ENCODE measurements at places on chromosomes 1 and 21.

DNA sequence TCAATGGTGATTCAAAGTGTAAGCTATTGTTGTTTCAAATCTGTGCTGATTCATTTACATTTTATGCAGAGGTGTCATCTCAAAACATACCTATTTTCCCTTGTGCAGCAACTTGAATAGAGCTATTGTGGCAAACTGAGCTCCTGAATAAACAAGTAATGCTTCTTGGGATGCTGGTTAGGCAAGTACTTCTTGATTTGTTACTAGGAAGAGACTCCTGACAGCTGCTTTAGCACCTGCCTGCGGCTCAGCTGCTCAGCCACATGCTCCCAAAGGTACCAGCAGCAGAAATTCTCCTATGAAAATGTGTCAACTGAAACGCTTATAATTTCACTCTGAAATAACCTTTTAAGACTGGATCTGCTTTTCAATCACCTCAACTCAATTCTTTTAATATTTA lies 352.3 kb downstream of the RYR2 start:
- no peak for DNase-seq

DNA sequence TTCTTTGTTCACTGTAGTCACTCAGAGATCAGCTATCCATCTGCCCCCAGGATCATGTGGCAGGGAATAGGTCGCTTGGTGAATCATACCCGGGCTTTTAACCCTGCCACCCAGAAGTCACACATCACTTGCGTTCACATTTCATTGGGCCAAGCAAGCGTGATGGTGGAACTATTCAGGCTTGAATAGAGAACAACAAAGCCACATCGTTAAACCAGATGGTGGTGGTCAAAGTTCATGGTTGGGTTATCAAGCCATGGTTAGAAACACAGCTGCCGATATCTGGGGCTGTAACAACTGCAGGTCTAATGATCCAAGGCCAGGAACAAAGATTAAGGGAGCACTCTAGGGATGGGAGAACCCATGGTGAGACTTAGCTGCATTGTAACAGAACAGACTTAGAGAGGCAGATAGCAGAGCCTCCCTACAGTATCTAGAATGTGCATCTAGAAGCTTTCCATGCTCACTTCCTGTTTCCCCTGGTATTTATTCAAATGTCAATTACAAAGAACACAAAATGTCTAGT lies 40.0 kb upstream of the PTPRC start:
- DNase-seq: no peak

DNA sequence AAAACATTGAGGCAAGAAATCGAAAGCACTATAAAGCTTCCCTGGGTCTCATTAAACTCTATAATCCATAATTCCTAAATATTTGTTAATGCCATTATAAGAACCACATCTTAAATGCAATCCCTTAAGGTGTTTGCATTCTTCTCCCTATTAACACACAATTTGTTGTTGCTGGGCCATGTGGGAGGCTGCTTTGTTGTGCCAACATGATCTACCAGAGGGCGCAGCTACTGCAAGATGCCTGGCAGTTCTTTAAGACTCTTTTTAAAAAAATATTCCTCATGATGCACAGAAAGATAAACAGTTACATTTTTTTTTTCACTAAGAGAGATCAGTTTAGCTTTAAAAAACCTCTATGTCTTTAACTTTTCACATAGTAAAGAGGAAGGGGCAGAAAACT lies 39.0 kb upstream of the BCAS2 start:
- no peak for DNase-seq

GRCh38 chr1:78440381-78440793 lies 50.4 kb upstream of the PTGFR start:
- no peak for DNase-seq

- no peak for DNase-seq
Observed at GRCh38 chr1:115499253-115499652, 142.5 kb upstream of the VANGL1 start.

- no peak for DNase-seq
Observed at GRCh38 chr1:201954263-201955008, 867 bp upstream of the TIMM17A start.

- no peak for DNase-seq
Observed at GRCh38 chr21:25496825-25497482, 110.3 kb downstream of the MRPL39 start.

DNA sequence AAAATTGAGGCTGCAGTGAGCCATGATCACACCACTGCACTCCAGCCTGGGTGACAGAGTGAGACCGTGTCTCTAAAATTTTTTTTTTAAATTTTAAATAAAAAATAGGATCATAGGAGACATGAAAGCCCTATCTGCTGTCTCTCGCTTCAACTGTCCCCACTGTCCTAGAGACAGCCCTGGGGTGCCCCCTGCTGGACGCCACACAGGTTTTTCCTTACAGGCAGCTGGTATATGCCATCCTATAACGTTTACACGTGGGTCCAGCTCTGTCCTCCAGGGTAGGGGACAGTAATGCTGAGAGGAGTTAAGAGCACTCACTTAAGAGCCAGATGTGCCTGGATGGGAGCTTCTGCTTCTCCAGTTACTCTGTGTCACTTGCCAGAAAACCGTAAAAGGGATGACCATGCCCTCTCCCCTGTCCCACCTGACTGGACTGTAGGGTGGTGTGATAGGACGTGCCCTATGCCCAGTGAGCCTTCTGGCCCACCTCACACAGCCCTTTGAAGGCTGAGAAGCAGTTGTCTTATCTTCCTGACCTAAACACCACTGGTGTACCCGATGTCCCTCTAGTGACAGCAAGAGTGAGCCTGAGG lies 8.5 kb downstream of the FBXO2 start:
- peak; percentile 88 for DNase-seq

DNA sequence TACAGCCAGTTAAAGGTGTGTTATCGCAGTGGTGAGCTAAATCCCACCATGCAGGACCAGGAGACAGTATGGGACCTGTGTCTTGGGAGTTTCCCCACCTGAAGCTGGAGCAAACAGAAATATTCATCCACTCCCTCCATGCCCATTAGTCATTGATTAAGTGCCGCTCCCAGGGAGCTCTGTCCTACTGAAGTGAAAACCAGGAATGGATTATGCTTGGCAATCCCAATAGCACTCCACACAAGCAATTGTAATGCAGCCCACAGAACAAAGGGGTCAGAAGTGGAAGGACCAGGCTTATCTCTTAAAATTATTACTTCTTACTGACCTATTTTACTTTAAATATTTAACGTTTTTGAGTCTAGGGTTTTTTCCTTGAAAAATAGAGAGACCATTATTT lies 1005.4 kb downstream of the ADGRL2 start:
- DNase-seq: no peak

GRCh38 chr1:96445302-96445701 lies 276.3 kb upstream of the PTBP2 start:
- DNase-seq: no peak

- no peak for DNase-seq
Observed at GRCh38 chr1:37947364-37947763, 511 bp upstream of the INPP5B start.

DNA sequence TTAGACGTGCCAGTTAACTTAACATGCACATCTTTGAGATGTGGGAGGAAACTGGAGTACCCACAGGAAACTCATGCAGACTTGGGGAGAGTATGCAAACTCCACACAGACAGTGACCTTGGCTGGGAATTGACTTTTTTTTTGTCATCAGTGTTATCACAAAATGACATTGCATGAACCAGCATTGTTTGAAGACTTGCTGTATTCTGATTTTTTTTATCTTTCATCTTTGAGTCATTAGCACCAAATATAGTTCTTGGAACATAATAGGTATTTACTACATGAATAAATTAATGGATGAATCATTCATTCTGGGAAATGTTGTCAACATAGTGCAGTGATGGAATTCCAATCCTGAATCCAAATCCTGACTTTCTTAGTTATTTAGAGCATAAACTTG lies 77.0 kb downstream of the ATF6 start:
- DNase-seq: no peak

GRCh38 chr1:159936273-159936904 lies 9.0 kb downstream of the IGSF9 start:
- no peak for DNase-seq

GRCh38 chr1:54885237-54885679 lies 1.7 kb downstream of the DHCR24 start:
- no peak for DNase-seq

DNA sequence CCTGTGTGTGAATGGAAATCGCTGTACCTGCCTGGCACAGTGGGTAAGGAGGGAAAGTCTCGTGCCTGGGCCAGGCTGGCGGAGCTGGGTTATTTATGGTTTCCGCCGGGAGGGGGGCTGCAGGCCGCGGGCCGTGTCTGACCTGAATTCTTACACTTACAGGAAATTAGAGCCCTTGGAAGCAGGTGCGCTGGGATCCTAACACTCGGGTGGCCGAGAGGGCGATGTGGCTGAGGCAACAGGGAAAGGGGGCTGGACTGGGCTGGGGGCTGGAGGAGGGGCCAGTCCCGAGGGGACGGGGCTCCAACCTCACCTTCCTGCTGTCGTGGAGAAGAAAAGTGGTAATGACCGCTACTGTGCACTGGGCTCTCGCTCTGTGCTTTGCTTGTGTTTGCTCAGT lies 109.4 kb upstream of the WNT4 start:
- DNase-seq: peak; percentile 26

Data from NCI-H510A (cell line).